Progenitor cell of endocrine pancreas (in vitro differentiated cells): ENCODE measurements at places on chromosomes 1 and 21. TPM values are rescaled to one million over a fixed set of nuclear protein-coding genes. Genes with fewer than 3 reads are reported as not detected.

LENEP gene
- total RNA-seq = 0.84 TPM in 2 replicates

RAVER2 gene
- 32.0 and 33.8 TPM in 2 replicates for total RNA-seq

SEC16B gene
- total RNA-seq = 0.67 and 1.5 TPM in 2 replicates

GPATCH3 gene
- total RNA-seq = 21.2 and 23.9 TPM in 2 replicates

RAP1GAP gene
- 15.3 and 16.1 TPM in 2 replicates for total RNA-seq

SLAMF7 gene
- not detected in 2 replicates for total RNA-seq

DNA sequence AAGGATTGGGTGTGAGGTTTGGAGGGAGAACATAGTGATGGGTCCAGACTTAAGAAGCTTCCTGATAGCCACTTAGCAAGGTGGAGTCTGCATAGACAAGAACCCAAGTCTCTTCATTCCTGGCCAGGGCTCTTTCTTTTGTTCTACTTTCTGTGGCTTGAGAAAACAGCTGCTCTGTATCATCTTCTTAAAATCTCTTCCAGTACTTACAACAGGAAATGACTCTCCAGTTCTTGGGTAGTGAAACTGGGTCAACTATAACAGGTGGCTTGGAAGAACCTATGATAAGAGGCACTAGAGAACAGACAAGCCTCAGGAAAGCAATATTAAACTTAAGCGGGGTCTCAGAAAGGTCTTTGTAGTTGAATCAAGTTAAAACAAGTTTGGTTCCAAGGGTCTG, 148.1 kb upstream of the USP24 start:
- no peak overlapping the region for H3K27ac ChIP-seq
- no peaks in the 10 kb centered on the region for H3K36me3 ChIP-seq
- H3K27me3 ChIP-seq = no peaks in the 10 kb centered on the region
- H3K4me3 ChIP-seq = no peak overlapping the region
- DNase-seq = no peak

GRCh38 chr1:153001382-153001781, at the start of gene SPRR3:
Gene SPRR3, plus strand, starts transcription at chr1:153001749. Its CDS starts 1,272 bp downstream, at chr1:153003021.
- peaks cover 10% of the 10 kb centered on the region for H3K4me1 ChIP-seq
- no peak for DNase-seq
- H3K36me3 ChIP-seq = no peaks in the 10 kb centered on the region
- H3K27ac ChIP-seq = no peak within 1 kb of the TSS
- H3K4me3 ChIP-seq = no peak within 1 kb of the TSS

- H3K4me1 ChIP-seq = peaks cover 9% of the 10 kb centered on the region
- no peak for DNase-seq
- H3K36me3 ChIP-seq = no peaks in the 10 kb centered on the region
- peaks cover 6% of the 10 kb centered on the region for H3K27me3 ChIP-seq
- H3K4me3 ChIP-seq = no peak overlapping the region
- peak overlapping the region; percentile 7 for H3K27ac ChIP-seq
Measured at GRCh38 chr21:37799211-37800056, 116.8 kb downstream of the KCNJ6 start.

DNA sequence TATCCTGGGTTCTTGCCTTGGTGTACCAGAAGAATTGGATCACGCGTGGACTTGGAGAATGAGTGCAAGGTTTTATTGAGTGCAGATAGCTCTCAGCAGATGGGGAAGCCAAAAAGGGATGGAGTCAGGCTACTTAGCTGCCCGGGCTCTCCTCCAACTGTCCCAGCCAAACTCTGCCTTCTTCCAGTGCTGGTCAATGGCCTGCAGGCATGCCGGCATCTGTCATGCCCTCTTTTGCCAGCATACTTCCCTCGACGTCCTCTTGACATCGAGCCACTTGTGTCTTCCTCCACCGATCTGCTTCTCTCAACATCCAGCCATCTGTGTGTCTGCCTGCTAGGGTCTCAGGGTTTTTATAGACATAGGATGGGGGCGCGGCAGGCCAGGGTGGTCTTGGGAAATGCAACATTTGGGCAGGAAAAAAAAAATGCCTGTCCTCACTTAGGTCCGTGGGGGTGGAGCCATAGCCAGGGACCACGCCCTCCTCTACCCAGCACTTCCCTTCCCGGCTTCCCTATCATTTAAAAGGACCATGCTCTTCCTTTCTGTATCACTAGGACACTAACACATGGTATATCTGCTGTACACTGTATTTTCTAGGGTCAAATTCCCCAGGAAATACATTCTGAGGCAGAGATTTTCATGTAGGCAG, 47.0 kb upstream of the BCAR3 start:
- H3K4me3 ChIP-seq = no peak overlapping the region
- H3K36me3 ChIP-seq = no peaks in the 10 kb centered on the region
- H3K27me3 ChIP-seq = peaks cover 7% of the 10 kb centered on the region
- DNase-seq = no peak
- H3K27ac ChIP-seq = no peak overlapping the region

GRCh38 chr1:53091841-53092645, 30.0 kb downstream of the PODN start:
- H3K27me3 ChIP-seq = peaks cover 34% of the 10 kb centered on the region

DNA sequence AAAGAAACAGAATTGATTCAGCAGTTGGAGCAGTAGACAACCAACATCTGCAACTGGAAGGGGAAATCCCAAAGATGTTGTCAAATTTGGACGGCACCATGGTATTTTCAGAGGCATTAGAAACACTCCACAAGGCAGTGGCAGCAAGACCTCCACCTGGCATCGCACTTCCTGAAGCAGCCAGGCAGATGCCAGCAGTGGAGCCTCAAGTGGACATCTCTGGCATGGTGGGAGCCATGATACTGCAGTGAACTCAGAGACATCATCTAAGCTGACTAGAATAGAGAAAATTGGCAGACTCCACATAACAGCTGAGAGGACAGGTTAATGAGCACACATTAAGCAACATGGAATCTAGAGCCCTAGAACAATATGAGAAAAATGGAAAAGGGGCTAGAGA, 33.9 kb upstream of the RGS8 start:
- H3K36me3 ChIP-seq = no peaks in the 10 kb centered on the region
- no peaks in the 10 kb centered on the region for H3K4me1 ChIP-seq
- H3K4me3 ChIP-seq = no peak overlapping the region
- H3K27me3 ChIP-seq = no peaks in the 10 kb centered on the region
- no peak overlapping the region for H3K27ac ChIP-seq

DNA sequence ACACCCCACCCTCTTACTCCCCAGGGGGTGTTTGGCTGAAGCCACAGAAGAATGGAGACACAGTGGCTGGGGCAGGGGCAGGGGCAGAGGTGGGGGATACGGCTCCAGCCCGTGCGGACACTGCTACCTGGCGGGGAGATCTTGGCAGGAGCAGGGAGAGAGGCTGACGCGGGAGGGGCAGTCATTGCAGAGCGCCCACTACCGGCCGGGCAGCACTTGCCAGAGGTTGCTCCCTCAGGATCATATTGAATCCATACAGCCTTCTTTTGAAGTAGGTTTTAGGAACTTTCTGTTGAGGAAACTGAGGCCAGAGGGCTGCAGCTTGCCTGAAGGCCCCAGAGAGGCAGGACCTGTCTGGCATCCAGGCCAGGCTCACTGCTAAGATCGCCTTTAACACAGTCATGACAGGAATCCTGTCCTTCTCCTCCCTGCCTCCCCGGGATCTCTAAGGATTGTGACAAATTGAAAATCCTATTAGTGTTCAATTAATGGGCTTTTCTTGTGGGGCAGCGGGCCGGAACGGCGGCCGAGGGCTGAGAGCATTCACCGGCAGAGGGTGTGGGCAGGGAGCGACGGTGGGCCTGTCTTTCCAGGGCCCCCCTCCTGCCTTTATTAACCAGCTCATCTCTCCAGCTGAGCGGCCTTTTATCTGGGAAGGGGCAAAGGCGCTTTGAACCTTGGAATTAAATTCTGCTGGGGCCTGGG, 65.5 kb upstream of the WNT4 start:
- no peak overlapping the region for H3K27ac ChIP-seq
- DNase-seq = no peak
- H3K36me3 ChIP-seq = no peaks in the 10 kb centered on the region
- no peak overlapping the region for H3K4me3 ChIP-seq

DNA sequence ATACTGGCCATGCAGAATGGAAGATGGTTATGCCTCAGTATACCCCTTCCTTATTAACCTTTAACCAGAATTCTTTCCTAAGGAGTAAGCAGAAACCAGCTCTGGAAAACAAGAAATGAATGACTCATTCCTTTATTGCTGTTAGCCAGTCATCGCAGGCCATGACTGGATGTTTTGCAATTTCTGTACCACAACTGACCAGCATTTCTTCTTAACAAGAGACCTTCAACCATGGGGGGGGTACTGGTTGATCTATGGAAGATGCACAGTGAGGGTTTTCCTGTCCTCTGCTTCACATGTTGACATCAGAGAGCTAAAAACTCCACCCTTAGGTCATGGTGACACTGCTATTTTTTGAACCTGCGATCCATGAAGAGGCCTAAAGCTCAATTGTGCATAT, 28.0 kb upstream of the RNF2 start:
- no peak overlapping the region for H3K27ac ChIP-seq
- H3K27me3 ChIP-seq = peaks cover 27% of the 10 kb centered on the region
- no peak overlapping the region for H3K4me3 ChIP-seq
- H3K36me3 ChIP-seq = no peaks in the 10 kb centered on the region
- no peak for DNase-seq
- H3K4me1 ChIP-seq = no peaks in the 10 kb centered on the region

GRCh38 chr21:26956813-26957212, 10.1 kb downstream of the ADAMTS5 start:
- no peak overlapping the region for H3K4me3 ChIP-seq
- H3K27ac ChIP-seq = no peak overlapping the region
- peaks cover 2% of the 10 kb centered on the region for H3K27me3 ChIP-seq

GRCh38 chr1:85297855-85298629, 21.6 kb upstream of the BCL10 start:
- H3K27me3 ChIP-seq = no peaks in the 10 kb centered on the region
- no peak overlapping the region for H3K4me3 ChIP-seq
- H3K36me3 ChIP-seq = no peaks in the 10 kb centered on the region
- H3K27ac ChIP-seq = no peak overlapping the region

DNA sequence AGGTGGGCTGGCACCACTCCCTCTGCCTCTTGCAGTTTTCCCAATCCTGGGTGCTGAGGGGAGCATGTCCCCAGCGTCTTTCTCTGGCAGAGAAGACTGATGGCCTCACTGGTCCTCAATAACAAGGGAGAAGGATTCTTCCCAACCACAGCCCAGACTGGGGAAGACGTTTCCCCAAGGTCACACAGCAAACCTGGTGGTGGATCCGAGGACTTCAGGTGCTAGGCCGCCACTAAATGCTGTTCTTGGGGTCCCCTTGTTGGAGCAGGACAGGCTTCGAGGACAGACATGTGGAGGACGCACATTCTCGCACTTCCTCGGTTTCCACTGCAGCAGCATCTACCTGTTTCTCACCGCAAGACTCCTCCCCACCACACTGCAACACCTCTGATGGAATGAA, 30.9 kb upstream of the PAX7 start:
- DNase-seq = no peak
- H3K4me1 ChIP-seq = no peaks in the 10 kb centered on the region
- H3K36me3 ChIP-seq = no peaks in the 10 kb centered on the region
- peaks cover 72% of the 10 kb centered on the region for H3K27me3 ChIP-seq
- H3K4me3 ChIP-seq = no peak overlapping the region
- no peak overlapping the region for H3K27ac ChIP-seq

DNA sequence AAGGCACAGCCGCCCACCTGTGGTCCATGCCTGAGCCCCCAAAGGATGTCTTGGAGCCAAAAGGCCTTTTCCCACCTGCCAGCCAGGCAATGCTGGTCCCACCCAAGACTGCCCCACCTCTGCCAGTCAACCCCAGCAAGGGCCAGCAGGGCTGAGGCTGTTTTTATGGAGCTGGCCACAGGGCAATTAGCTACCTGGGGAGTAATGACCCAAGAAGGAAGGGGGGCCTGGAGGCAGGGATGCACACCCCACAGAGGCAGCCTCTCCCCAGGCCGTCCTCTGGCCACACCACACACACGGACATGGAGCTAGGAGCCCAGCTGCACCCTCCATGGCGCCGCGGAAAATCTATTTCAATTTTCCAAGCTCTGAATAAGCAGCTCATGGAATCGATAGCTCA, 27.2 kb downstream of the CHD5 start:
- DNase-seq = no peak
- no peak overlapping the region for H3K27ac ChIP-seq
- peaks cover 2% of the 10 kb centered on the region for H3K4me1 ChIP-seq
- H3K4me3 ChIP-seq = no peak overlapping the region
- no peaks in the 10 kb centered on the region for H3K36me3 ChIP-seq
- H3K27me3 ChIP-seq = peaks cover 25% of the 10 kb centered on the region
